ENCODE measurements at places on chromosomes 6 and 20.

- no peak for DNase-seq
Measured at GRCh38 chr20:33622705-33623365, 39.3 kb upstream of the C20orf144 start.

- DNase-seq, result no peak
Measured at GRCh38 chr20:44785768-44786167, 24.6 kb downstream of the RIMS4 start.

DNA sequence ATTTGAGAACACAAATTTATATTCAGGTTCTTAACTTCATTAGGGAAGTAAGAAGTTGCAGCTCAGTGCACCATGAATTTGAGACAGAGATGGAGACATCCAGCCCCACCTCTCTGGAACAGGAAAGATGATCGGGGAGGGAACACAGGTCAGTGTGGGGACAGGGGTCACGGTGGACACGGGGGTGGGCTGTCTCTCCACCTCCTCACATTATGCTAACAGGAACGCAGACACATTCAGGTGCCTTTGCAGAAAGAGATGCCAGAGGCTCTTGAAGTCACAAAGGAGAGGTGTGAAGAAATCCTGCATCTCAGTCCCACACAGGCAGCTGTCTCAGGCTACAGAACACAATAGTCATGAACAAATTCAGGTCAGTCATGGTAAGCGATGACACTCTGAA, 3.1 kb downstream of the HLA-C start:
- DNase-seq, result no peak

- DNase-seq, result no peak
Measured at GRCh38 chr6:33215271-33216116, 7.2 kb downstream of the RING1 start.

GRCh38 chr6:89734526-89734925, 85.1 kb downstream of the MDN1 start:
- DNase-seq, result no peak

DNA sequence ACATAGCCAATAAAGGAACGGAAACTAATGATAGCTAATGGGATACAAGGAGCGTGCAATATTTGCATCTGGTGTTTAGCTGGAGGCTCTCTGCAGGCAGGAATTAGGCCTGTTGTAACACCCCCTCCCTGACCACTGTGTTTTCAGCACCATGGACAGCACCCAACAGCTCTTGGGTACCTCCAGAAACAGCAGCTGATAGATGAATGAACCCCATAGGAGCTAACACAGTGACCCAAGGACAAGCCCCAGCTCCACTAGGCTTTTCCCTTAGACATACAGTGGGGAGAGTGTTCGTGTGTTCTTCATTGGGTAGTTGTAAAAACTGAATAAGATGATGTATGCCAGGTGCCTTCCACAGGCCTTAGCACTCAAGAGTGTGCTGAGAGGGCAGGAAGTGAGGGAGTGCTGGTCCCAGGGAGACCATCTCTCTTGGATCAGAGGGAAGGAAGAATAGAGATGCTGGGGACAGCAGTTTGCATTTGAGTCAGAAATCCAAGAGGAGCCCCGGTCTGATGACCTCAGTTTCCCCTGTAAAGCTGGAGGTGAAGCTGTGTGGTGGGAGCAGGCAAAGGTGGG, 161.3 kb downstream of the PHACTR3 start:
- DNase-seq, result peak; percentile 44

GRCh38 chr6:131980791-131981623, 29.8 kb upstream of the CCN2 start:
- no peak for DNase-seq

DNA sequence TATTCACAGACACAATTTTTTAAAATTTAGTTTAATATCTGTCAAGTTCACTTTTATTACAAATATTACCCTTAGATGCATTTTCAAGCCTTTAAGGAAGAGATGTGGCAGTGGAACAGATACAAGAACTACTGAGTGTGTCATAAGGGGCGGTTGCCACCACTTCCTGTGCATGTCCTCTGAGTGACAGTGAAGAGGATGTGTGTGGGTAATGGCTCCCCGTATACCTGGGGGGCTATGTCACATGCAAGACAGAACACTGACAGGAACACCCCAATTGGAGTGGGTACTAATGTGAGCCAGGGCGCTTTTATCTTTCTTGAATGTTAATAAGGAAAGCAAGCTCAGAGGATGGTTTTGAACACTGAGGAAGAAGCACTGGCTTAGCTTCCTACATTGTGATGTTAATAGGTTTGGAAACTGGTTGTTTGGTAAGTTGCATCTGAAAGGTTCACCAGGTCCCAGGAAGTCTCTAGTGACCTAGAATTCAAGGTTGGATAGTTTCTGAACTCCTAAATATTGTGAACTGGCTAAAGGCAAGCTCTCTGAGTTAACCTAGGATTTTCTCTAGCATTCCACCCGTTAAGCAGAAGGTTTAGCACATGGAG, 83.4 kb upstream of the ASF1A start:
- DNase-seq, result no peak

DNA sequence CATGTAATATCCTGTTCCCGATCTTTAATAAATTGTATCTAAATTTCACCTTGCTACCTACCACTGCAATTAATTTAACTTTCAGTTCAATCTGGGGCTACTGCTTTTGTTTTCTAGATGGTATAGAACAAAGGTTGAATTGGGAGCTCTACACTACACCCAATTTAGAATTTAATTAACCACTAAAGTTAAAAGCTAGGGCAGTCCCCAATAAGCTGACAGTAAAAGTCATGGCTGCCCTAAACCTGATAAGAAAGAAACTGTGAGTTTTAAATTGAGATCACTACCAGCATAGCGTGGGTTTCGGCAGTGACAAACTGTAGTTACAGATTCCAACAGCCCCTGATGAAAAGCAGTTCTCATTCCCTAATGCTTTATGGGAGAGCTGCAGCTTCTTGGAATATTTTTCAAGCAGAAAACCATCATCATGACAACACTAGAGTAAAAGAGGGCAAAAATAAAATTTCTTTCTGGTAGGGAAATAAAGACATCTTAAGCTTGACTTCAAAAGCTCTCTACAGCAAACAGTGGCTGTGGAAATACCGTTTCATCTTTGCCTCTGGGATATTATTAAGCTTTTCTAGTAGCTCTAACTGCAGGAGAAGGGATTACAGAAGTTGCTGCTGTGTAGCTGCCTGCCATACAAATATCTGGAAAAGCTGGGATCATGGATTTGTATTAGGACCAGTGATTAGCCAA, 1372.1 kb downstream of the EPHA7 start:
- no peak for DNase-seq

- no peak for DNase-seq
Measured at GRCh38 chr6:41077536-41077935, 4.8 kb downstream of the NFYA start.

DNA sequence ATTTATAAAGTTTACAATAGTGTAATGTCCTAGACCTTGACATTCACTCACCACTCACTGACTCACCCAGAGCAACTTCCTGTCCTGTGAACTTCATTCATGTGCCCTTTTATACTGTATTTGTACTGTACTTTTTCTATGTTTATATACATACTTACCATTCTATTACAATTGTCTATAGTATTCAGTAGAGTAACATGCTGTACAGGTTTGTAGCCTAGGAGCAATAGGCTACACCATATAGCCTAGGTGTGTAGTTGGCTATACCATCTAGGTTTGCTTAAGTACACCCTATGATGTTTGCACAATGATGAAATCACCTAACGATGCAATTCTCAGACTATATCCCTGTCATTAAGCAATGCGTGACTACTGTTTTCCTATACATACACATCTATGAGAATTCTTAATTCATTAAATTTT, 17.5 kb downstream of the EDEM2 start:
- DNase-seq, result no peak

- DNase-seq, result no peak
Measured at GRCh38 chr6:138393871-138394783, 9.9 kb upstream of the HEBP2 start.

DNA sequence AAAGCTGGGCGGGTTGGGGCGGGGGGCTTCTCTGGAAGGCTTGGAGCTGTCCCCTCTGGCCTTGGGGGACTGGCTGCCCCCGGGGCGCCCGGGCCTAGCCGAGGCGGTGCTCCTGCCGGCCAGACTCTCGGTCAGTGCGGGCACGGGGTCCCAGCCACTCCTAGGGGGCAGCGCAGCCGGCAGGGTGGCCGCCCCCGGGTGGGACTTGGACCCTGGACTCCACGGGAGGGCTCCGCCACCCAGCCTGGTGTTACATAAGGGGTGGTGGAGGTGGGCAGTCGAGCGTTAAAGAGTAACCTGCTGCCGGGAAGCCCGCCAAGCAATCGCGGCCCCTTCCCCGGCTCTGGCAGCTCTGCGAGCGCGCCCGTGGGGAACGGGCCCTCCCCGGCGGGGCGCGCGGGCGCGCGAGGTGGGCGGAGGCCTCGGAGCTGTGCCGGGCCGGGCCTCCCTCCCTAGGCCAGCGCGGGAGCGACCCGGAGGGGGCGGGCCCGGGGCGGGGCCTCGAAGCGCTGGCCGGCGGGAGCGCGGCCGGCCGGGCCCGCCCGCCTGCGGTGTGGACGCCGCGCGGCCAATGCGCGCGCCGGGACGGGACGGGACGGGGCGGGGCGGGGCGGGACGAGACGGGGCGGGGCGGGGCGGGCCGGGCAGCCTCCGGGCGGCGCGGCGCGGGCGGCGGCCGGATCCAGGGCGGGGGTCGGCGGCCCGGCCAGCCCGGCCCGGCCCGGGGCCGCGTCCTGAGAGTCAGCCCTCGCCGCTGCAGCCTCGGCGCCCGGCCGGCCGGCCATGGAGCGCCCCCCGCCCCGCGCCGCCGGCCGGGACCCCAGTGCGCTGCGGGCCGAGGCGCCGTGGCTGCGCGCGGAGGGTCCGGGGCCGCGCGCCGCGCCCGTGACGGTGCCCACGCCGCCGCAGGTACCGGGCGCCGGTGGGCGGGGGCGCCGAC, at the start of gene SLC2A4RG:
TSS of gene SLC2A4RG (plus strand) at position 647 of the 940 bp plus-strand sequence. CDS start at position 784, 137 bp downstream.
- peak; percentile 75 for DNase-seq

DNA sequence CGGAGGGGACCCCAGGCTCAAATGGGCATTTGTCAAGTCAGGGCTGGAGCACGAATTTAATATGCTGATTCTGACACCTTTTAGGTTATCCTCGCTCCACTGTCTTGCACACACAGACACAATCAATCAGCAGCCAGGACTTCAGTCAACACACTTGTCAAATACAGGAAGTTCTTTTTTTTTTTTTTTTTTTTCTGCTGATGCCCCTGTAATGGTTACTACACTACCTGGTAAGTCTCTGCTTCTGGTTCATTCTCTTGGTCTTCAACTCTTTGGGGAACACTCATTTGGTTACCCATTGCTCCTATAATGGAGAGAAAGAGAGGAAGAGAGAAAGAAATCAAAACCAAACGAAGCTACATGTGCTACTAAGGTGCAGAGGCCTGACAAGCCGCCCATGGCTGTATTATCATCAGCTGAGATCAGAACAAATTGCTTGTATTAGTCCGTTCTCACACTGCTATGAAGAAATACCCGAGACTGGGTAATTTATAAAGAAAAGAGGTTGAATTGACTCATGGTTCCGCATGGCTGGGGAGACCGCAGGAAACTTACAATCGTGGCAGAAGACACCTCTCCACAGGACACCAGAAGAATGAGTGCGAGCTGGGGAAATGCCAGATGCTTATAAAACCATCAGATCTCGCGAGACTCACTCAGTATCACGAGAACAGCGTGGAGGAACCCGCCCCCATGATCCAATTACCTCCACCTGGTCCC, 11.8 kb downstream of the BCAS1 start:
- no peak for DNase-seq

DNA sequence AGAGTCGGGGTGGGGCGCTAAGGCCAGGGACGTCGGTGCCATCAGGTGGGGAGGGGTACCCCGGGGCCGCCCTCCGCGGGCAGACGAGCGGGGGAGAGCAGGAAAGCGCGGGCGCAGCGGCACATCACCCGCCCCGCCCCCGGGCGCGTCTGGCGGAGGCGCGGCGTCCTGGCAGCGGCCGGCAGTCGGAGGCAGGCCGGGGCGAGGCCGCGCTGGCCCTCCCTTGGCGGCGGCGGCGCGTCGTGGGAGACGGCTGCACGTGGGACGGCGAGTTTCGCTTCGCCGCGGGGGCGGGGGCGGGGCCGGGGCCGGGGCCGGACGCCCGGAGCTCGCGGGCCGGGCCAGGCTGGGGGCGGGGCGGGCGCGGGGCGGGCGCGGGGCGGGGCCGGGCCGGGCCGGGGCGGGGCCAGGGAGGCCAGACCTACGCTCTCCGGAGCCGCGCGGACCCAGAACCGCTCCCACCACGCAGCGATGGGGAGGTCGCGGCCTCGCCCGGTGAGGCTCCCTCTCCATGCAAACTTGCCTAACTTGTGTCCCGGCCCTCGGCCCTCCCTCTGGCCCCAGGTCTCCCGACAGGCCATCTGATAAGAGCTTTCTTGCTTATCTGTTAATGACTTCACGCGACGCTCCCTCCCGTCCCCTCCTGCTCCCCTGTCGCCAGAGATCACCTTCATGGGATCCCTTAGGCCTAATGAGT, 12.5 kb downstream of the ITPR3 start:
- DNase-seq, result peak; percentile 54

DNA sequence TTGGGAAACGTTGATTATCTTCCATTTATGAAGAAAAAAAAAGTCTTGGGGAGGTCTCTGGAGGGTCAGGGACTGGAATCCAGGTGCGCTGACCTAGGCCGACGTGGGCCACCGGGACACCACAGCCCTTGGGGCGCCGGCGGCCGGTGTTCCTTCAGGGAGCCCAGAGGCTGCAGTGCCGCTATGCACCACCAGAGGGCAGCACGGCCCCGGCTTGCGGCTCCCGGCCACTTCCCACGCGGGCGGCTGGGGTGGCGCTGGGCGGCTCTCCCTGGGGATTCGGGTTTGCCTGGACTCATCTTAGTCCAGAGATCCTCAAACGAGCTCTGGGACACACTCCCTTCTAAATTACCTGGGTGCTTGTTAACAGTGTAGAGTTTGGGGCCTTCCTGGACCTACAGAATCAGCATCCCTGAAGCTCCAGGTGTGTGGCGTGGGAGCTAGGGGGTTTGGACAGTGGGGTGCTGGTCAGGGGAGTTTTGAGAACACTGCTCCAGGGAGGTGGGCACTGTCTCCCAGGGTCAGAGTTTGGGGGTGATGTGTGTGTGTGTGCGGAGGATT, 23.0 kb upstream of the GTSF1L start:
- peak; percentile 94 for DNase-seq

GRCh38 chr20:20020908-20021307, 3.7 kb downstream of the NAA20 start:
- no peak for DNase-seq

- DNase-seq, result no peak
Measured at GRCh38 chr20:37944456-37944981, 41.6 kb downstream of the VSTM2L start.

DNA sequence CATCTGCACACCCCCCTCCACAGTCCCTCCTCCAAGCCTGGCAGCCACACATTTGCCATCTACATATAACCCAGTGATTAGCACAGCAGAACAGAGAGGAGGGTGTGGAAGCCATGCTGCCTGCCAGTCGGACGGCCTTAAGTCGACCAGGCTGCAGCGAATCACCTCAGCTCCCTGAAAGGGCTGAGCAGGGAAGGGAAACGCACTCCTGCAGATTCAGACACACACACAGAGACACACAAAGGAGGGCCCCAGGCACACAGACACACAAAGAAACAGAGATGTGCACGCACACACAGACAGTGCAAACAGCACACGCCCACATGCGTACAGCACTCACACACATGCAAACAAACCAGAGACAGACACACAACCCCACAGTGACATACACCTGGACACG, 11.2 kb upstream of the SIRPA start:
- DNase-seq, result no peak

GRCh38 chr6:11747021-11747420, 31.6 kb downstream of the ADTRP start:
- no peak for DNase-seq

GRCh38 chr6:5034328-5034727, 30.5 kb upstream of the RPP40 start:
- DNase-seq, result no peak

- no peak for DNase-seq
Measured at GRCh38 chr20:56809668-56810067, 180.6 kb downstream of the TFAP2C start.
